ENCODE measurements at places on chromosomes 5 and 9.

DNA sequence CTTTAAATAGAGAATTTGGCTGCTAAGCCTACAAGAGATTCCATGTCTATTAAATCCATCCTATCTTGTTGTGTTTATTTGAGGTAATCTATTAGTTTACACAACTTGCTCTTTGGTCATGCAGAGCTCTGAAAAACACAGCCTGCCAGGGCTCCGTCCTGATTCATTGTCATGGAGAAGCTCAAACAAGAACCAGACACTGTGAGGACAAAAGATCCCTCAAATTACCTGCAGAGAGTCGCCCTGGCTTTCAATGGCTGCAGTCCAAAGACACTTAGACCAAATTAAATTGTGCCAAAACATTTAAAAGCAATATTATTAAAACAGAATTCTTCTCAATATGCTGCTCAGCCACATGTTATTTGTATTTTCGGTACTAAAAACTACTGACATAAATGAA lies 60.1 kb downstream of the CDH18 start:
- DNase-seq, result no peak

DNA sequence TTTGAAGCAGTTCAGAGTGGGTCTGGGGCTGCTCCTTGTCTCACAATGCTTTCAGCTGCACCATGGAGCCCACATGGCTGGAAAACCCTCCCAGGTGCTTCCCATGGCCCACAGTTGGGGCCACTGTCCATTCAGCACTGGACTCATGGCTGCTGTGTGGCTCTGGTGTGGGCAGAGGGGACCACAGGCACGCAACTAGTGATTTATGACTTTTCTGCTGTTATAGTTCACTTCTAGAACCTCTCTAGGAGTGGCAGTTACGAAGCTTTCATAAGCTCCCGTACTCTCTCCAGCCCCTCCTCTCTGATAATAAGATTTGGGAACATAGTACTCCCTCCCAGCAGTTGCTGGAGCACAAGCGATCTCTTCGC lies 29.0 kb downstream of the GLRA1 start:
- no peak for DNase-seq

- no peak for DNase-seq
Observed at GRCh38 chr5:134659456-134659855, 10.9 kb downstream of the SEC24A start.

GRCh38 chr9:76642701-76643209 lies 121.5 kb upstream of the PCA3 start:
- DNase-seq, result no peak

GRCh38 chr9:125240649-125240999 lies 519 bp downstream of the HSPA5 start:
- no peak for DNase-seq
